CD4-positive, alpha-beta T cell treated with Interferon gamma for 1 hour (primary cell): ENCODE measurements at places on chromosomes 2 and 18.

GRCh38 chr2:21642647-21643046 is 518.9 kb downstream of the TDRD15 start:
- DNase-seq = no peak

GRCh38 chr2:104431701-104432121 is 422.2 kb upstream of the POU3F3 start:
- no peak for DNase-seq

- no peak for DNase-seq
These were observed 1730.8 kb upstream of the CELF4 start for GRCh38 chr18:39296293-39296888.

DNA sequence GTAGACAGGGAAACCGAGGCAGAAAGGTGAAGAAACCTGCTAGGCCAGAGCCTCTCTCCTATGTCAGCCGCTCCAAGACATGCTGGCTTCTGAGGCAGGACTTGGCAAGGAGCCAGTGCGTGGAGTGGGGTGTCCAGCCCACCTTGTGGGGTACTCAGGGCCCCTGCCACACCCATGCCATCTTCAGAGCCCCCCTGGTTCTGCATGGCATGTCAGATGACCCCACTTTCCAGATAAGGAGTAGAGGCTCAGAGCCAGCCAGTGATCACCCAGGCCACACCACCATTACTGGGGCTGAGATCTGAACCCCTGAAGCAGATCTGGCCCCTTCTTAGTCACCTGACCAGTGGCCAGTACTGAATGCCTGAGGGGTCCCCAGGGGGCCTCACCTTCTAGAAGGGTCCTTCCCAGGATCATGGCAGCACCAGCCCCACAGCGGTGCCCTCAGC is 14.7 kb downstream of the CROCC2 start:
- DNase-seq = no peak

- DNase-seq = no peak
These were observed 386.7 kb downstream of the TGIF1 start for GRCh38 chr18:3836483-3837335.

- no peak for DNase-seq
These were observed 153.2 kb upstream of the ETAA1 start for GRCh38 chr2:67243919-67244318.

- DNase-seq = no peak
These were observed 237.5 kb downstream of the LDLRAD4 start for GRCh38 chr18:13455960-13456481.

DNA sequence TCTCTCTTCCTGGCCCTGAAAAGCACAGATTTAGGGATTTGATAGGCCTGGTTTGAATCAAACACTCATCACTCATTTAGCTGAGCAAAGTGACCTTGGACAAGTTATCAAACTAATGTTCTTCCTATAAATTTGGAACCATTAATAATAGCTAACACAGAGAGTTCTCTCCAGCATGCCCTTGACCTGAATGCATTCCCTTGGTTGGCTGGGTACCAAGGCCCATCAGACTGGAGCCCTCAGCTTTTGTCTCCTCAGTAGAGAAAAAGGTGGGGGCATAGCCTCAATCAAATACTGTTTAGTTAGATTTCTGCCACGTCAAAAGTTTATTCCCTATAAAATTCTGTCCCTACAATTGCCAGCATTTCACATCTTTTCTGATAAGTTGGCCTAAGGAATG is 13.8 kb upstream of the MRPL19 start:
- DNase-seq = no peak

- no peak for DNase-seq
These were observed 38.4 kb downstream of the ZAP70 start for GRCh38 chr2:97751752-97752151.

DNA sequence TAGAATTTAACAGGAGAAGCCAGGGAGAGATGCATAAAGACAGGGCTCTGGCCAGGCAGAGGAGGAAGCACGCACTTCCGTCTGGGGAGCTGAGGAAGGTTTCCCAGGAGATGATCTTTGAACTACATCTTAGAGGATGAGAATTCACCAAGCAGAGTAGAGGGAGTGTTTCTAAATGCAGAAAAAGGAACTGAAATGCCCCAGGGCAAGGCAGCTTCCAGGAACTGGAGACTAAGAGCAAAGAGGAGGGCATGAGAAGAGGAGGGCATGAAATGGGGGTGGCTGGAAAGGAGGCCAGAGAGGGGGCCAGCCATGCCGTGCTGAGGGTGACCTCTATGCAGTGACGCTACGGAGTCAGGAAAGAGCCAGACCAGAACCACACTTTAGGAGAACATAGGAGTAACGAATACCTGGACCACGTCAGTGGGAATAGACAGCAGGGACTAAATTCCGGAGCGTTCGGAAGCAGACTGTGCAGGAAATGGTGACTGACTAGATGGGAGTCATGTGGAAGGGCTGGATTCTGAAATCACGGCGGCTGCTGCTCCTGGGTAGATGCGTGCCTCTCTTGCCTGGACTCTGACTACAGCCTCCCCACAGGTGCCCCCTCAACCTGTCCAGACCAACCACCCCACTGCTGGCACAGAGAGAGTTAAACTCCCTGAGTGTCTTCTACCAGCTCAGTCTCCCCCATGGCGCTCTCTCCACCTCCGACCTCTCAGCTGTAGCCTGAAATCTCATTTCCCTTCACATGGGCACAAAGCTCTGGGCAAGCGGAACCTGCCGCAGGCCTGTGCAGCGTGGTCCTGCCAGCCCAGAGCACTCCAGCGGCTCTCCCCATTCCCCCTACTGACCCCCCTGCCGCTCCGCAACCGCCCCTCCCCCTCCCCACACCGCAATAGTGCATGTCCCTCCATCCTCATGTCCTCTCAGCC is 87.0 kb upstream of the RTN4 start:
- peak; percentile 43 for DNase-seq

DNA sequence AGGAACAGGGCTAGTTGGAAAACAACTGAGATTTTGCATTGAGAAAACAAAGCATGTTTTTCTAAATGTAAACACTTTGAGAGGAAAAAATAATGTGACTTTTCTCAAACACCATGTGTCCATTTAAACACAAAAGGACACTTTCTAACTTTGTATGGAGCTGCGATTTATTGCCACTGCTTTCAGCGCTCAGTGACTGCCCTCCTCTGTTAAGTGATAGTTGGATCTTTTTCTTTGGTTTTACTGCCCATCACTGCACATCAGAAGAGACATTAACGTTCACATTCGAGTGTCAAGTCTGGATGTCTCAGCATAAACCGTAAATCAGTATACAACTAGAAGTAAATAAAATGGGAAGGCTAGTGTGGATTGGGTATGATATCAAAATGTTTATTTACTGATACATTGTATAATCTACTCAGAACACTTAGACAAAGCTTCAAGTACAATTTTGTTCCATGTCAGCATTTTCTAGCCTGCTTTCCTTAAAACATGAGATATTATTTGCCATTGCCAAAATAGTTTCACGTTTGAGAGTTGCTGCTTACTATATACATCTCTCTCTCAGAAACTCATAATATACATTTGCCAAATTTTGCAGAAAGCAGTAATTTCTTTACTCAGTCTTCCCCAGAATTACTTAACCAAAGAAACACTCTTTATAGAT is 237.6 kb downstream of the IKZF2 start:
- DNase-seq = no peak
